ENCODE measurements at places on chromosomes 1 and 21.

DNA sequence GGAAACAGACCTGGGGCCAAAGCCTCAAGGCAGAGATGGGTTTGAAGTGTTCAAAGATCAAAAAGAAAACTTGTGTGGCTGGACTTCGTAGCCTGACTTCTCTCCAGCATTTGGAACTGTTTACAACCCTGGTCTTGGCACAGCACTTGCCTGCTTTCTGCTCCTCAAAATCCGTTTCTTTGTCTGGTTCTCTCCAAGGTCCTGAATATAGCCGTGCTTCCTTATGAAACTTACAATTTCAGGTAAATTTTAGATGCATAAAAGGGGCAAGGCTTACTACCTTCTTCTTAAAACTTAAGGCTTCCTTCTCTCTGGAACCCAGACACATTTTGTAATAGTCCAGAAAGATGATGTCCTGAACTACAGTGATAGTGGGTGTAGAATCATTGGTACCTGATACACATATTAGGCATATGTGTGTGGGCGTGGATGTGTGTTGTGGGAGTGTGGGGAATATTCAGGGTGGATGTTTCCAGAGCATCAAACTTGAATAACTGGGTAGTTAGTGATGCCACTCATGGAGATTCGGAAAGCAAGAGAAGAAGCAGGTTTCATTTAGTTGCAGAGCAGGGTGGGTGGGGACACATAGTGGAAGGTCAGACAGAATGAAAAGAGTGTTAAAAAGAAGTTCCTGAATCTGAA, 26.4 kb upstream of the FAM78B start:
- H3K27ac ChIP-seq = no peak overlapping the region
- H3K27me3 ChIP-seq = no peaks in the 10 kb centered on the region
- no peak for DNase-seq
- H3K4me1 ChIP-seq = no peaks in the 10 kb centered on the region
- no peaks in the 10 kb centered on the region for H3K36me3 ChIP-seq

DNA sequence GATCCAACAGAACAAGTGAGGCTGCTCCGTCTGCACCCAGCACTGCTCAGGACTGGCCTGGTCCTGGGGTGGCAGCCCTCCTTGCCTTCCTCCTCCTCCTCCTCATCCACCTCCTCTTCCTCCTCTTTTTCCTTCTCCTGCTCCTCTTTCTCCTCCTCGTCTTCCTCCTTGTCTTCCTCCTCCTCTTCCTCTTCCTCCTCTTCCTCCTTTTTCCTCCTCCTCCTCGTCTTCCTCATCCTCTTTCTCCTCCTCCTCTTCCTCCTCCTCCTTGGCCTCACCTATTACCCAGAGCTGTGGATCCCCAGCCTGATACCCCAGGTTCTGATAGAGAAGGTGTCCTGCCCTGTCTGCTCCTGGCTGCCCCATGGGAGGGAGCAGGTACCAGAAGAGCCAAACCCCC, 16.6 kb upstream of the MFN2 start:
- no peak overlapping the region for H3K27ac ChIP-seq
- peaks cover 9% of the 10 kb centered on the region for H3K36me3 ChIP-seq
- no peaks in the 10 kb centered on the region for H3K27me3 ChIP-seq
- no peak overlapping the region for H3K4me3 ChIP-seq
- no peak for DNase-seq
- H3K4me1 ChIP-seq = no peaks in the 10 kb centered on the region

DNA sequence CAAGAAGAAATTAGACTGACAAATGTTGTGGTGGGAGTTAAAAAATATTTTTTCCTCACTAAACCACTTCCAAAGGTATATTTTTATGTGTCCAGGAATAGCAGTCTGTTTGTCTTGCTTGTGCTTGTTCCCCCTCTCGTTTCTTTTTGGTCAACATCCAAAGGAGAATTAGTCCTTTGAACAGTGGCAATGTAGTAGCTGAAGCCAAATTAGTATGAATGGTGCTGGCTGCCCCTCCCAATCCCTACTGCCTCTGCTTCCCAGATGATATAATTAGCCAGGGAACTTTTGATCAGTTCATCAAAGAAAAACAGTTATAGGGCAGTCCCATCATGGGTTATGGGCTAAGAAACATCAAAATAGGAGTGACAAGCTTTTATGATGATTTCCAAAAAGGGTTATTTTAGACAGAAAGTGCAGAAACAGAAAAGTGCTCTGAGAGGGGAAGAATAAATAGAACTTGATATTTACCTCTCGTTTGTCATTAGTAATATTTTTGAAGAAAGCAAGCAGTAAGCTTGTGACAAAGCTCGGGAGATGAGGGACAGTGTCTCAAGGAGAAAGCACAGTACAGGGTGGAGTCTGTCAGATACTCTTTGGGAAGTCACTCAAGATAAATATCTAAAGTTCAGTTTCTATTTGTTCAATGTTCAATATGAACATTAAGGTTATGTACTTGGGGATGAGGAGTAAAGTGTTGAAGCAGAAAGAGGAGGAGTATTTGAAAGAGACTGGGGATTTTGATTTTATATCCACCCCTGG, 239.1 kb downstream of the HLX start:
- no peak overlapping the region for H3K4me3 ChIP-seq
- no peak for DNase-seq
- no peak overlapping the region for H3K27ac ChIP-seq
- no peaks in the 10 kb centered on the region for H3K36me3 ChIP-seq
- no peaks in the 10 kb centered on the region for H3K4me1 ChIP-seq

GRCh38 chr1:115088871-115089419, 358 bp downstream of the TSPAN2 start:
- peaks cover 9% of the 10 kb centered on the region for H3K27me3 ChIP-seq
- peaks cover 26% of the 10 kb centered on the region for H3K4me1 ChIP-seq

DNA sequence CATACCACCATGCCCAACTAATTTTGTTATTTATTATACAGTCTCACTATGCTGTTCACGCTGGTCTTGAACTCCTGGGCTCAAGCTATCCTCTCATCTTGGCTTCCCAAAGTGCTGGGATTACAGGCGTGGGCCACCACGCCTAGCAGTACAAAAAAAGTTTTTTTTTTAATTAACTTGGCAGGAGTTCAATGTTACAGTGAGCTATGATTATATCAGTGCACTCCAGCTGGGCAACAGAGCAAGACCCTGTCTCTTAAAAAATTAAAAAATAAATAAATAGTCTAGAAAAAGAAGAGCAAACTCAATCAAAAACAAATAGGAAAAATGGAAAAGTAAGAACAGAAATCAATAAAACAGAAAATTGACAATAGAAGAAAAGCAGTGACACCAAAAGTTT, 25.7 kb downstream of the TMEM69 start:
- no peak overlapping the region for H3K27ac ChIP-seq
- no peaks in the 10 kb centered on the region for H3K4me1 ChIP-seq
- no peak overlapping the region for H3K4me3 ChIP-seq

- H3K4me1 ChIP-seq = no peaks in the 10 kb centered on the region
- no peaks in the 10 kb centered on the region for H3K27me3 ChIP-seq
- peaks cover 50% of the 10 kb centered on the region for H3K36me3 ChIP-seq
These were observed 64.0 kb downstream of the APP start for GRCh38 chr21:26106562-26106961.

DNA sequence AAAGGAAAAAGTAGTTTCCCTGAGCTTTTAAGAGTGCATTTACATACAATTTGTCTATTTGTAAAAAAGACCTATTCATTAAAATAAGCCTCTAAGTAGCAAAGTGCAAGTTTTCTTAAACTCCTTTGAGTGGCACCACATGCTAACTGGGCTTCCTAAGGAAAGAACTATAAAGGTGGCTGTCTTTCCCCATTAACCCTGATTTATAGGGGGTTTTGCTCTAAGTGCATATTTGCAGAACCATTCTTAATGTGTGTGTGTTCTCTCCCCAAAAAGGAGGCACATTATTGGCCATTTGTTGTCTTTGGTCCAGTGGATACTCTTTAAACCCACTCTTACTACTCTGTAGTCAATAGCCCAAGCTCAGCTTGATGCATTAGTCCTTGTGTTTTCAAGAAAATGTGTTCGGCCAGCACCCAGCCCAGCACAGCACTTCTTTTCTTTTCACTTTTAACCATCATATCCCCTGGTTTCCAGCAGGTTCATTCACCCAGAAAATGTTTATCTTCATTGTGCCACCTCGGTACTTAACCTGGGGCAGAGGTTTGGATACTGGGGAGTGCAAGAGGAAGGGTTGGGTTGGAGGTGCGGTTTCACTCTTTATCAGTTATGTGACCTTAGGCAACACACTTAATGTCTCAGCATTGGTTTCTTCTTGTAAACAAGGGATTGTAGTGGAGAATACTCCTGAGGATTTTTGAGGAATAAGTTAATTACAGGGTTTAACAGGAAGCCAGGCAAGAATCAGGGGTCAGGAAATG, 161.9 kb upstream of the UBE2U start:
- H3K4me3 ChIP-seq = no peak overlapping the region
- no peaks in the 10 kb centered on the region for H3K4me1 ChIP-seq
- no peak overlapping the region for H3K27ac ChIP-seq
- no peaks in the 10 kb centered on the region for H3K36me3 ChIP-seq
- peaks cover 5% of the 10 kb centered on the region for H3K27me3 ChIP-seq
- DNase-seq = no peak

- peaks cover 19% of the 10 kb centered on the region for H3K4me1 ChIP-seq
- no peak for DNase-seq
- H3K27ac ChIP-seq = no peak overlapping the region
- H3K4me3 ChIP-seq = no peak overlapping the region
- peaks cover 7% of the 10 kb centered on the region for H3K36me3 ChIP-seq
These were observed 18.9 kb upstream of the BATF3 start for GRCh38 chr1:212718499-212718898.

DNA sequence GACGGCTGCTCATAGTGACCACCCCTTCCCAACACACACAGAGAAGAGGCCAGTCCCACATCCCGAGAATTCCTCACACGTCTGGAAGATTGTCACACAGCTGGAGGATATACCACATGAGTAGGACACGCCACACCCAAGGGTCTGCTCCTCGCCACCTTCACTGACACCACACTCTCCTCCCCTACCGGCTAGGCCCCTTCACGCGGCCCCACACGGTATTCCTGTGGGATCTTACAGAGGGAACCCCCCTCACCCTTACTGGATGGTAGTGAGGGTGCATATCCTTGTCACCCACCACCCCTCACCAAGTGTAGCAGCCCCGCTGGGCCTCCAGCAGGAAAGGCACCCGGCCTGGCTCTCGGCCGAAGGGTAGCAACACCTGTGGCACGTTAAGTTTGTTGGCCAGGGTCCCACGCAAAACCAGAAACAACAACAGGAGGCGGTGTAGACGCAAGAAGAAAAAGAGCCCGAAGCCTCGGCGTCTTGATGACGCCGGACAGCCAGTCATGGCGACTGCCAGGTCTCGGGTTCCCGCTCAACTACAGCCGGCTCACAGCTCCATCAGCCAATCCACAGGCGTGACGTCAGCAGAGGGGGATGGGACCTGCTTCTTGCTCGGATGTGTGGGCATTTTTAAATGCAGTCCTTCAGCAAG, at the start of gene NUP210L:
NUP210L (minus strand) TSS at position 540 of the 658 bp plus-strand sequence.
- H3K27me3 ChIP-seq = no peaks in the 10 kb centered on the region
- H3K36me3 ChIP-seq = peaks cover 47% of the 10 kb centered on the region
- DNase-seq = no peak
- H3K27ac ChIP-seq = peak within 1 kb of the TSS; percentile 80
- H3K4me1 ChIP-seq = peaks cover 52% of the 10 kb centered on the region

DNA sequence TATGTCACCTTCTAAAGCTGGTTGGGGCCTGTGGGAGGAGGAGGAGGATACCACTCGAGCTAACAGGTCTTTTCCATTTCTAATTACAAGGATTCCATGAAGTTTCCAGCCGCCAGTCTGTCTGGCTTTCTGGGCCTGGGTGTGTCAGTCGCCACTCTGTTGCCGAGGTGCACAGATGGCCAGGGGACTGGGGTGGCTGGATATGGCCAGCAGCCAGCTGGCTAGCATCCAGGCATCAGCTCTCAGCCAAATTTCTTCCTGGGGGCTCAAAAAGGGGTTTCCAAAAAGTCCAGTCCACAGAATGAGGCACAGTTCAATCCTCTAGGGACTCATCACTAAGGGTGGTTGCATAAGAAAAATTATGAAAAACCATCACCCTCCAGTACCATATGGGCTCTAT, 32.4 kb downstream of the ITPKB start:
- H3K4me1 ChIP-seq = peaks cover 83% of the 10 kb centered on the region
- peaks cover 43% of the 10 kb centered on the region for H3K36me3 ChIP-seq

GRCh38 chr1:36350659-36351226, 27.3 kb upstream of the EVA1B start:
- H3K4me1 ChIP-seq = peaks cover 23% of the 10 kb centered on the region
- peaks cover 15% of the 10 kb centered on the region for H3K36me3 ChIP-seq
- peak overlapping the region; percentile 11 for H3K27ac ChIP-seq
- peak overlapping the region; percentile 5 for H3K4me3 ChIP-seq
- DNase-seq = peak; percentile 48

DNA sequence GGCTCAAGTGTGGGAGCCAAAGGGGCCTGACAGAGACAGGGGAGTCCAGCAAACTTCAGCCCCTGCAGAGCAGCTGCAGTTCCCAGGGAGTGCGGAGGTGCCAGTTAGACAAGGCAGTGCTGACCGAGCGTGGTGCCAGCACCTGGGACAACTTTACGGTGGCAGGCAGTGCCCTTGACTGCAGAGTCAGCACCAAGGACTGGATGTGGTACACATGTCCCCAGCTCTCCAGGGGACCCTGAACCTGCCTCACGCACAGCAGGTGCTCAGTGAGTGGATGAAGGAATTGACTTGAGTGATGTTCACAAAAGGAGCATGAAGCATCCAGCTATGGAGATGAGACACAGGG, 296.5 kb downstream of the SIPA1L2 start:
- peaks cover 32% of the 10 kb centered on the region for H3K27me3 ChIP-seq
- no peak overlapping the region for H3K4me3 ChIP-seq
- no peak for DNase-seq
- peaks cover 17% of the 10 kb centered on the region for H3K4me1 ChIP-seq
- no peak overlapping the region for H3K27ac ChIP-seq

GRCh38 chr1:177351361-177352108, 180.8 kb downstream of the BRINP2 start:
- H3K4me1 ChIP-seq = no peaks in the 10 kb centered on the region
- H3K27ac ChIP-seq = no peak overlapping the region
- no peak overlapping the region for H3K4me3 ChIP-seq
- no peaks in the 10 kb centered on the region for H3K27me3 ChIP-seq
- DNase-seq = no peak
- H3K36me3 ChIP-seq = no peaks in the 10 kb centered on the region

DNA sequence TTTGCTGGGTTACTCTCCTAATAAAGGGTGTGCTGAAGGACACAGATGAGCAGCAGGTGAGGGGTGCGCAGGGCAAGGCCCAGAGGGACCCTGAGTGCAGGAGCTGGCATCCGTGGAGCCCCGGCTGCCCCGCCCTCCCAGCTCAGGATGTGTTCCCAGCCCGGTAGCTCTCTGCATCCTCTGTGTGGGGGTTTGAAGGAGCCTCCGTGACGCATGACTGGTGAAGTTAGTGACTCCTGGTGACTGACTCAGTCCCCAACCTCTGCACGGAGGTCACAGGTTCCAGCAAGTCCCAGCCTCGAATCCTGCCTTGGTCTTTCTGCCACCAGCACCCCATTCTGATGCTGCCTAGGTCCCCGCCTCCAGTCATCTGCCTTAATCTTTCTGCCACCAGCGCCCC, 21.6 kb upstream of the TSPEAR start:
- H3K36me3 ChIP-seq = no peaks in the 10 kb centered on the region
- DNase-seq = no peak
- no peak overlapping the region for H3K4me3 ChIP-seq
- H3K27me3 ChIP-seq = peaks cover 3% of the 10 kb centered on the region
- no peaks in the 10 kb centered on the region for H3K4me1 ChIP-seq
- H3K27ac ChIP-seq = no peak overlapping the region

- H3K27me3 ChIP-seq = no peaks in the 10 kb centered on the region
- DNase-seq = no peak
- no peak overlapping the region for H3K27ac ChIP-seq
- H3K4me1 ChIP-seq = peaks cover 6% of the 10 kb centered on the region
These were observed 29.1 kb upstream of the SAMD13 start for GRCh38 chr1:84272401-84272800.
